ENCODE measurements at places on chromosomes 3 and 15. TPM values are rescaled to one million over a fixed set of nuclear protein-coding genes. Genes with fewer than 3 reads are reported as not detected.

DNA sequence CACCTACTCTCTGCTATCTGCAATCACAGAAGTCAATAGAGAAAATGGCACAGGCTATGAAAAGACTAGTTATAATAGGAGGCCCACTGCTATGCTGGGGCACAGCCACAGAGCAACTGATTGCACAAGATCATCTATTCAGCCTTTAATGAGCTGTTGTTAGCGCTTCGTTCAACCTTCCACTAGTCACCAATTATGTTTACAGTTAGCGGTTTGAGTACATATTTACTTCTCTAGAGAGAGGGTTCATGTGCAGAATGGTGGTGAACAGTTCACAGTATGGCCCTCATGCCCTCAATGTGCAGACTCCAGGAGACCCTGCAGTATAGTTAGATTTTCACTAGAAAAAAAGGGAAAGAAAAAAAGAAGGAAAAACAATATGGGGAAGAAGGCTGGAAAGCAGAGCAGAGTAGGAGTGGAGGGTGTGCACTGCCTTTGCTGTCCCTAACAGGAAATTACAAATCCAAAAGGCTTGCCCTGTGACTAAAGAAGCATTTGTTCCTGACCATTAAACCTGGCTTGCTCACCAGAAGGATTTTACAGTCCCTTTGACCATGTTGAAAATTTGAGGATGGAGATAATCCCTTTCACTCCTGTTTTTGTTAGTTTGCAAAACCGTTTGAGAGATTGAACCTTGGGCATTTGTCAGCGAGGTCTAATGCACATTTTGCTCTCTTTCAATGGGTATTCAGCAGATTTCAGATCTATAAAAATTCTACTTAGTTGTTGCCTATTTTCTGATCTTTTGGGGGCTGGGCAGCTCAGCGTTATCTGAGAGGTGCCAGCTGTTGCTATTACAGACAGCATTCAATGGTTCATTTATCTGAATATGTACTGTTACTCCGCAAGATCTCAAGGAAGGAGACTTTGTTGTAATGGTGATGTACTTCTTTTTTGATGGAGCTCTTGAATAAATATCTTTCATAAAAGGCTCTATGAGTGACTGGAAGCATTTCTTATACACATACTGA, 296.1 kb downstream of the LSAMP start:
- no peaks in the 10 kb centered on the region for H3K27me3 ChIP-seq
- no peak for DNase-seq
- H3K27ac ChIP-seq = no peak overlapping the region
- no peak overlapping the region for H3K4me3 ChIP-seq

- no peaks in the 10 kb centered on the region for H3K36me3 ChIP-seq
- no peak overlapping the region for H3K4me3 ChIP-seq
- H3K4me1 ChIP-seq = peaks cover 13% of the 10 kb centered on the region
- DNase-seq = no peak
- H3K27me3 ChIP-seq = no peaks in the 10 kb centered on the region
Measured at GRCh38 chr15:62591842-62592838, 427.1 kb upstream of the C2CD4B start.

- peaks cover 15% of the 10 kb centered on the region for H3K4me1 ChIP-seq
- no peak overlapping the region for H3K27ac ChIP-seq
- H3K27me3 ChIP-seq = no peaks in the 10 kb centered on the region
- DNase-seq = no peak
Measured at GRCh38 chr3:195241592-195242355, 29.2 kb downstream of the XXYLT1 start.

DNA sequence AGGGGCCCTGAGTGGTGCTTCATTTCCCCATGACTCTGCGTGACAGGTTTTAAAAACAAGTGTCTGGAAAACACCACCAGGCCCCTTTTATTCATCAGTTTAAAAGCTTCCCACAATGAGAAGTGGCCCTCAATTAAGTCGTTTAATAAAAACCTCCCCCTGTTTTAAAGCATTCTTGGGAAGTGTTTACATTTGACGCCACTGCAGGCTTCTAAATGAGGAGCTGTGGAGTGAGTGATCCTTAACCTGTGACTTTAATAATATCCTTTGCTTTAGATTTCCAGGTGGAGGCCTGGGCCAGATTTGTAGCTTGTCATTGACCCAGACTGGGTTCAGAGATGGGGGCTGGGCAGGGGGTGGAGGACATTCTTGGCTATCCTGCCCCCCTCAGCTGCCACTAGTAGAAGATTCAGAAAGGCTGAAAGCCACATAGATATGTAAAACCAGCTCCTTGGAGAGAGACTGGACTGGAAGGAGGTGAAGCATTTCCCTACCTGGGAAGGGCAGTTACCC, 11.3 kb downstream of the CGNL1 start:
- H3K4me1 ChIP-seq = peaks cover 2% of the 10 kb centered on the region
- H3K4me3 ChIP-seq = no peak overlapping the region
- DNase-seq = no peak
- no peaks in the 10 kb centered on the region for H3K36me3 ChIP-seq

Gene GABRR3
- total RNA-seq = not detected

Measured in transverse colon (tissue), 4 donors.